Stimulated activated CD8-positive, alpha-beta memory T cell treated with anti-CD3 and anti-CD28 coated beads, Interleukin-4, amount 100 ng/mL, for 1 hour (primary cell): ENCODE measurements at places on chromosomes 7 and 10.

DNA sequence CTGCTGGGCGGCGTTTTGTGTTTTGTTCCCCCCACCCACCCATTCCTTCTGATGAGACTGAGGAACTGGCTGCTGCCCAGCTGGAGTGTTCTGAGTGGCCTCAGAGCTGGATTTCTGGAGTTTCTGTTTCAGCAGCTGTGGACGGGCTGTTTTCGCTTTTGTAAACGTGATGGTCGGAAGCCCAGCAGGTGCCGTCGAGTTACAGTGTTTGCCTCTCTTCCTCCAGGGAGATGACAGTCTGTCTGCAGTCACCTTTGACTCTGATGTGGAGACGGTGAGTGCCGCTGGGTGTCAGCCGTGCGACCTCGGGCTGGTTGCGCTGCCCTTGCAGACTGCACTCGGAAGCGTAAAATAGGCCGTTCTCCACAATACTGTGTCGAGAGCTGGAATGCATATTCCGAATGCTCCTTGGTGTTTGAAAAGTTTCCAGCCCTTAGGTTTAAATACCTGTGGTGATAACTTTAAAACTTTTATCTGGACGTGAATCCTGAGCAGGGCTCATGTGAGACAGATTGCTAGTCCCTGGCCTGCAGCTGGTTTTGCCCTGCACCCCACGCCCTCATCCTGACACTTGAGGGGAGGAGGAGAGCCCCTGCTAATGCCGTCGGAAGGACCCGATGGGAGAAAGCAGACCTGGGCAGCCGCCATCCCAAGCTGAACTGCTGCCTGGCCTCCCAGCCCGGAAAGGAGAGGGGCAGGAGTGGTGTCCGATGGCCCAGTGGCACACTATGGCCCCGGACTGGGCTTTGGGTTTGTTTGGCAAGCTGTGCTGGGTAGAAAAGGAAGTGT lies 8.3 kb downstream of the IQCE start:
- no peak for DNase-seq

DNA sequence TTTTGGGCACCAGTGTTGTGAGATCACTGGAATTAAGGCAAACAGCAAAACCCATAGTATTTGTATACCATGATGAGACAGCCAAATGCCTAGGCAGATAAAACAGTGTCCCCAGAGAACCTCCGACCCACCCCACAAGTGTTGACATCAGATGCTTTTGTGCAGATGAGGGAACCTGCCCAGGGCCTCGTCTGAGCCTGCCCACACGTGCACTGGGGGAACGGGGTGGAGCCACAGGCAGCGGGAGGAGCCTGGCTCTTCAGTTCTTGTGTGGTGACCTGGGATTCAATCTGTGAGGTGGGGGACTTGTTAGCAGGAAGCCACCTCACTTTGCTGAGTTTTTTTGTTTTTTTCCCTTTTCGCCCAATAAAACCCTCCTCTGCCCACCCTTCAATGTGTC lies 33.4 kb upstream of the OPTN start:
- no peak for DNase-seq

GRCh38 chr7:27101171-27101956 lies 1.1 kb downstream of the HOXA2 start:
- DNase-seq, result no peak

DNA sequence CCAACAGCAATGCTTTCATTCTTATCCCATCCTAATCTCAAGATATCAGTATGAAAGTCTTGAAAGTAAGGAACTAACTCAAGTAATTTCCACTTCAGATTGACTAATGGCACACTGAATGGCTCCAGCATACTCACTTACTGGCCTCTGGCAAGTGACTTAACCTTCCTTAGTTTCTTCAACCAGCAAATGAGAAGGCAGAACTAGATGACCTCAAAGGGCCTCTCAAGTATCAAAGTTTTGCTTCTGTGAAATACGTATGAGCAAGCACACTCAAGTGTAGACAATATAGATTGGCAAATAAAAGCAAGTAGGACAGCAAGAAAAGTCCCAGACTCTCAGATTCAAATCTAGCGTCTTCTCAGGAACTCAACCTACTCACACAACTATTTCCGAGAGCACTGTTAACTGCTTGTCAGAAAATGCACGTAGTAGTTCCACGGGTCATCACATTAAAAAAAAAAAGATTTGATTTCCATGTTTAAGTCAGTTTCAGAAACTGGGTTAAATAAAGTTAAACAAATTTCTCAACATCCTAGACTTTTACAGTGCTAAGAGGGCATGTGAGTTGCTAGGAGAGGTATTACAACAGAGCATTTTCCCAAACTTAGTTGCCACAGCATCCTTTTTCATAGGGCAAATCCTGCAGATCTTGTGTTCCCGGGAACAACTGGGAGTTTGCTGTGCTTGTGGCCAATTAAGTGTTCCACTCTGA lies 276.9 kb upstream of the KLF14 start:
- no peak for DNase-seq

GRCh38 chr7:136412952-136413351 lies 435.8 kb upstream of the MTPN start:
- DNase-seq, result no peak

DNA sequence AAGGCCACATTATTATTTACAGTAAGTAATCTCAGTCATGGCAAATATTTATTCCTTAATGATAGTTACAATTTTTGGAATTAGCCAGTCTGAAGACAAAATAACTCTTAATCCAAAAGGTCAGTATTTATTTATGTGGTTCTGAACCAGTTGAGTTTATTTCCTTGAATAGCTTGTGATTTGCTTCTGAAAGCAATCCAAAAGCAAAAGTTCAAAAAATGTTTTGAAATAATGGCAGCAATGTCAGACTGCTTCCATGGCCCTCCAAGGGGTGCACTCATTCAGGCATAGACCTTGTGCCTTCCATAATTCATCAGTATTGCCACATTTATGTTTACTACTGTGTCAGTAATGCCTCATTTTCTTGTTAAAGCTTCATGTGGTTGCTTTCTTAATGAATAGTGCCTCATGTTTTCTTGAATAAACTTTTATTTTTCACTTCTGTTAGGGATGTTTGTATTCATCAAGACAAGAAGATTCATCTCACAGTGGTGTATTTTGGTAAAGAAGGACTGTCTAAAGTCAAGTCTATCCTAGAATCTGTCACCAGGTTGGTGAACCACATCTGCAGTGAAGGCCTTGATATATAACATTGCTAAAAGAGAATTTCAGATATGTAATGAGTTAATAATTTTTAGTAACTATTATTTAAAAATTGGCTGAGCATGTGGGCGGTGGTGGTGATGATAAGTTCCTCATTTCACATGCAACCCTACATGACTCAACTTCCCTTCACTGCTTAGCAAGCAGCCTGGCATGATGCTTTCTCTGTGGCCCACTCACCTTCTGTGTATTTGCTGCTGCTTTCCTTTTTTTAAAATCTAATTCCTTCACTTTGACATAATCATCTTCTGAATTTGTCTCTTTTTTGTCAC lies 22.0 kb downstream of the CSGALNACT2 start:
- DNase-seq, result no peak
